Naive thymus-derived CD4-positive, alpha-beta T cell (primary cell): ENCODE measurements at places on chromosomes 1 and 21.

- DNase-seq = no peak
Observed at GRCh38 chr1:90502194-90502593, 214.9 kb downstream of the BARHL2 start.

DNA sequence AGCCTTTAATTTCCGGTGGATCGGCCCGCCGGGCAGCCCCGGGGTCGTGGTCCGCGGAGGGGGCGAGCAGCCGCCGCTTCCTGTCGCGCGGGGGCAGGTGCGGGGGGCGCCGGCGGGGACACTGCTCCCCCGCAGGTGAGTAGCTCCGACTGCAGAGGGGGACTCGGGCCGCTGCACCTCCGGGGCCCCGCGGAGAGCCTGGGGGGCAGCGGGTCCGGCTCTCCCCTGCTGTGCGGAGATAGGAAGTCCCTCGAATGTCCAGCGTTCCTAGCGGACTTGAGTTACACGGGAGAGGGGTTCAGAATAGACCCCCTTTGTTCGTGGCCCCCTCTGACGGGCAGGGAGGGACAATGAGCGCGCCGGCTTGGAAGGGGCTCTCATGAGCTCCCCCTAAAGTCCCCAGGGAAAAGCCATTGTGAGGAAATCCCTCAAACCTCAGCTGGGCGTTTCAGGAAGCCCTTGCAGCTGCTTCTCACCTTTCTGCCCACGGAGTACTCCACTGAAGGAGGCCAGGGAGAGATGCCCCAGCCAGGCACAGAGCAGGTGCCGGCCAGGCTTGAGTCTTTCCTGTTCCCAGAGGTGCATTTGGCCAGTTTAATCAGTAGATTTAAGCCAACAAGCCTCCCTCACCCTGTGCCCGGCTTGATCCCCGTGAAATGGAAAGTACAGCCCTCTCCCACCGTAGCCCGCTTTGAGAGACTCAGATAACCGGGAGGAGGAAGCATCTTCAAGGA is 925 bp downstream of the PDE9A start:
- no peak for DNase-seq

DNA sequence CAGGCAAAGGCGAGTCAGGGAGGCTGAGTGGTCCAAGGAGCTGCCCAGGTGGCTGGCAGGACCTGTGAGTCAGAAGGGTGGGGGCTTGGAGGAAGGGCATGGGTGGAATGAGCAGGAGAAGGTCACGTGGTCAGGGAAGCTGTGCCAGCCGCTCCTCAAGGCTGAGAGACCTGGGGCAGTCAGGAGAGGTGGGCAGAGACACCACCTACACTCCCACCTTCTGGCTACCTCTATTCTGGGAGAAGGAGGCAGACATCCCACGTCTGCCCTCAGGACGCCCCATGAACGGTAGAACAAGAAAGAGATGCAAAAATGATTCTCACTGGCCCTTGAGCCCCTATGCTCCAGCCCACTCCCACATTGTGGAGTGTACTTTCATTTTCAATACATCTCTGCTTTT is 151.8 kb upstream of the RAB4A start:
- no peak for DNase-seq

DNA sequence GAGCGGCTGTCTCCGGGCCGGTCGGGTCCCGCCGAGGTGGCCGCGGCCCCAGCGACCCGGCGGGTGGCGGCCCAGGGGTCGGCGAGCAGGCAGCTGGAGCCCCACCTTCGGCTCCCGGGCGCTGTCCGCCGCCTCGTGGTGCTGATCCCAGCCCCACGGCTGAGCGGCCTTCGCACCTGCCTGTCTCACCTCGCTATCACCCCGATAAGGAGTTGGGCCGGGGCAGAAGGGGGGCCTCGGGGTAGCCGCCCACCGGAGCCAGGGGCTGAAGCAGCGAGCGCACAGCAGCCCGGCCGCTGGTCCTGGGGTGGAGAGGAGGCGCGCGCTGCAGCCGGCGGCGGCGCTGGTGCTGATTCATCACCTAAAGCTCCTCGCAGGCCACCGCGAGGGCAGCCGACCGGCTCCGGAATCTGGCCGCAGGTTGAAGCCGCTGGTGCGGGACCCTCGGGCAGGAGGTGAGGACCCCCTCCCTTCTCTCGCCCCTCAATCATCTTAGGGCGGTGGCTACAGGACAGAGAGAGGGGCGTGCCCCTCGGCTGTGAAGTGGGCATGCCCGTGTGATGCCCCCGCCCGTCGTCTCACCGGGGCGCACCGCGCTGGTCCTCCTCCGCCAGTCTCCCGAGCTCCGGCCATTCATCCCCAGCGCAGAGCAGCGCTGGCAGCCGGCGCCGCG is 575 bp downstream of the TRIM67 start:
- peak; percentile 20 for DNase-seq

GRCh38 chr1:85279458-85280080 is 3.1 kb upstream of the BCL10 start:
- no peak for DNase-seq
